ENCODE measurements at places on chromosomes 7 and 10.

DNA sequence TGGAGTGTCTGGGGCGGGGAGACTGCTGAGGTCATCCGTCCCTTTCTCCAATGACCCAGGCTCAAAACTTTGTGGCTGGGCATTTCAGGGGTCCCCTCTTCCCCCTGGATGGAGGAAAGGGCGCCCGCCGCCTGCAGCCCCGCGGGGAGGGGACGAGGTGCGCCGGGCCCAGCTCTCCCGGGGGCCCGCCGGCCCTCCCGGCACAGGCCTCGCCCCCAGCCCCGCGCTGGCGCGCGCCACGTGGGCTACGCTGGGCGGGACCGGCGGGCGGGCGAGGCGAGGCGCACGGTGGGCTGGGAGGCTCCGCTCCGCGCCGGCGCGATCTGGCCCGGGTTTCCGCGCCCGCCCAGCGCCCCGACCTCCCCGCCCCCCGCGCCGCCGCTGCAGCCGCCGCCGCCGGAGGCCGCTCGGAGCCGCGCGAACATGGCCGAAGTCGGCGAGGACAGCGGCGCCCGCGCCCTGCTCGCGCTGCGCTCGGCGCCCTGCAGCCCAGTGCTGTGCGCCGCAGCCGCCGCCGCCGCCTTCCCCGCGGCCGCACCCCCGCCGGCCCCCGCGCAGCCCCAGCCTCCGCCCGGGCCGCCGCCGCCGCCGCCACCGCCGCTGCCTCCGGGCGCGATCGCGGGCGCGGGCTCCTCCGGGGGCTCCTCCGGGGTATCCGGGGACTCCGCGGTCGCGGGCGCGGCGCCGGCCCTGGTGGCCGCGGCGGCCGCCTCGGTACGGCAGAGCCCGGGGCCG is at the start of gene FOXK1:
FOXK1 (plus strand) TSS at position 410 of the 735 bp plus-strand sequence; CDS start at position 424, 14 bp downstream.
- peak; percentile 67 for DNase-seq

- no peak for DNase-seq
Observed at GRCh38 chr10:47198221-47198620, 101.8 kb upstream of the GDF10 start.

- no peak for DNase-seq
Observed at GRCh38 chr10:77077316-77077945, 560.2 kb downstream of the KCNMA1 start.

DNA sequence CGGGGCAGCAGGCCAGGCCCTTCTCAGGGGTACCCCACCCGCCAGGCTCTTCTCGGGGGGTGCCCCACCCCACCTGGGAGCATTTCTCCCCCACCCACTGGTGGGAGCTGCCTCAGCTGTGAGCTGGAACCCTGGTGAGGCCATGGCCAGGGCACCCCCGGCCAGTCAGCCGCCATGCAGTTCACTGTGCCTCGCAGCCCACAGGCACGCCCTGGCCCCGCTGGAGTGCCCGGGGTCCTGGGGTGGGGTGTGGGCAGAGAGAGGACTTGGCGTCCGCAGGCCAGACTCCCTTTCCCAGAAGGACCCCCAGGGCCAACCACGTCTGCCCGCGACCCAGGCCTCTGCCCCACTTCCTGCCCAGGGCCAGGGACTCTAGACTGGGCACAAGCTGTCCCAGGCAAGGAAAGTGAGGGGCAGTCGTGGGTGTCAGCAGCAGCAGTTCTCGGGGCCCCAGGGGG is 13.1 kb downstream of the DPYSL4 start:
- no peak for DNase-seq

- DNase-seq: no peak
Observed at GRCh38 chr7:31192986-31193385, 140.9 kb downstream of the ADCYAP1R1 start.

DNA sequence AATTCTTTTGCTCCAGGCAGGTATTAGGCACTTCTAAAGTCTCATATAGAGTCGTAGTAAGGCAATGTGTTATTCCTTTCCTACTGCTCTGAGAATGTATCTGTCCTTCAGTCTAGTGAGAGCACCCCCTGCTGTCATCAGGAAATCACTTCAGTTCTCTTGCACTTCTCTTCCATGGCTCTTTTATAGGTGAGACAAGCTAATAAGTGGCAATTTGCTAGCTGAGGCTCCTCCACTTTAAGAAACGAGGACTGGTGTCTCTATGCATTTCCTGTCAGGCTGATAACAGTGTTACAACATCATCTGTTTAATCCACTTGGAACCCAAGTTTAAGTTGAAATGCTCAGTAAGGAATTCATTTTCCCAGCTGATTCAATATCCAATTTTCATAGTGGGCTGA is 350.6 kb downstream of the TFEC start:
- no peak for DNase-seq

GRCh38 chr7:117009705-117010361 is 56.5 kb downstream of the ST7 start:
- no peak for DNase-seq

DNA sequence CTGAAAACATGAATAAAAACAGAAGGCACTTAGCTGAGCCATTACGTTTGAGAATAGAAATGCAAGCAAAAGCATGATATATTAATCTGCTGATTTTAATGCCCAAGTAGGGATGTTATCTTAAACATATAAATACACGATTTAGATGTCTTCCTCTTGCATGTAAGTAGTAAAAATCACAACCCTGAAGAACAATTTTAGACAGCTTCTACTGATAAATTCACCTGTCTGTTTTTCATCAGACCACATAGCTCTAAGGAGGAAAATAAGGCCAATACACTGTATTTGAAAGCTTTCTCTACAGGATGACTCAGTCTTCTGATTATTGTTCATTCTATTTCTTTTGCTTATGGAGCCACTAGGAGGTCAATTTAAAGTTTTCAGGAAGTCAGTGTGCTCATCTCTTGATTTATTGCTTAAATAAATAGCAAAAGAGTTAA is 210.9 kb upstream of the CHRM2 start:
- no peak for DNase-seq

DNA sequence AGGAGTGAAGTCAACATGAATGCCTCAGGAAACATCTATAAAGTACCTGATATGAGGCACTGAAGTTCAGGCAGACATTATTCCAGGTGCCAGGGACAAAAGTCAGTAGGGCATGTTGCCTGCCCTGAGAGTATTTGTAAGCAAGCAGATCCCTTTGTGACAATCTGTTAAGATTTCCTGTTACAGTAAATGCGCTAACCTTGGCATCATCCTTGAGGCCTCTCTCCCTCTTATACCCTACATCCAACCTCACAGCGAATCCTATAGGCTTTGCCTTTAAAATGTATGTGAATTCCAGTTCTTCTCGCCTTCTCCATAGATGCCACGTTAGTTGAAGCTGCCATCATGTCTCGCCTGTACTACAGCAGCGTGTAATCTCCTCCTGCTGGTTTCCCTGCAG is 165.3 kb downstream of the DNAH11 start:
- no peak for DNase-seq

GRCh38 chr7:30327813-30328212 is 43.4 kb downstream of the ZNRF2 start:
- no peak for DNase-seq

DNA sequence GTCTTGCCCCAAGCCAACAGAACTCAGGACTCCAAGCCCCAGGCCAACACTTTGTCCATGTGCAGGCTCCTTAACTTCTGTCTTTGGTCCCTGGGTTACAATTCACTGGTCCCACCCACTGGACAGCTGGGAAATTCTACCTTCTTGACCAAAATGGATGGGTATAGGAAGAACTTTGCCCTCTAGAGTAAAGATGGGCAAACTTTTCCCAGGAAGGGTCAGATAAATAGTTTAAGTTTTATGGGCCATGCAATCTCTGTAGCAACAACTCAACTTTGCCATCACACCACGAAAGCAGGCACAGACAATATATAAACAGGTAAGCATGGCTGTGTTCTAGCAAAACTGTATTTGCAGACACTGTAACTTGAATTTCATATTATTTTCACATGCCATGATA is 147.1 kb downstream of the PLXNA4 start:
- DNase-seq: no peak

GRCh38 chr7:140316165-140316661 is 82.1 kb downstream of the SLC37A3 start:
- DNase-seq: no peak

DNA sequence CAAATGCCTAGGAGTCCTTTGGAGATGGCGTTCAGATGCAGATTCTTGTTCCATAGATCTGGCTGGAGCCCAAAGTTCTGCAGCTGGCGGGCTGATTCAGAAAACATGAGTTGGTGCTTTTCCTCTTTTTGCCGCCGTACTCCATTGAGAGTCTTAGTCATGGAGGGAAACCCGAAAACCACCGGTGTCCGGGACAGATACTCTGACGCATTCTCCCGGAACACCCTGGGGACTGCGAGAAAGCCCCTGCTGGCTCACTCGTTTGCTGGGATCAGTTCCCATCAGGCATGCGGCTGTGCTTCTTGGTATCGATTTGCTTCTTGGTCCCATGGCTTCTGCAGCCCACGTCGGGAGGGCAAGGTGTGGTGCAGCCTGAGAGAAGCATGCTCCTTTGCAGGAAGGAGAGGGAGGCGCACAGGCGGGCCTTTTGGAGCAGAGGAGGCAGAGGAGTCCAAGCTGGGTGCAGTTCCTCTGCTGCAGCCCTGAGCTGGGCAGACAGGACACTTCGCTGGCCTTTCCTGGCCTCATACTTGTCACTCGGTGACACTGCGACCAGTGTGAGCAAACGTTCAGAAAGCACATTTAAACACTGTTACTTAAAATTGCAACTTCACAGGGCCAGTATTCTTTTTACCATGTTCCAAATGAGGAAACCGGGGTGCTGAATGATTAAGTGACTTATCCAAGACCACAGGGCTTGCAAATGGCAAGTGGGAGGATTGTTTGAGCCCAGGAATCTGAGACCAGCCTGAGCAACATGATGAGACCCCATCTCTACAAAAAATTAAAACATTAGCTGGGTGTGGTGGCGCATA is 30.6 kb upstream of the PFKFB3 start:
- no peak for DNase-seq

GRCh38 chr10:132926777-132927650 is 15.4 kb downstream of the CFAP46 start:
- DNase-seq: no peak

DNA sequence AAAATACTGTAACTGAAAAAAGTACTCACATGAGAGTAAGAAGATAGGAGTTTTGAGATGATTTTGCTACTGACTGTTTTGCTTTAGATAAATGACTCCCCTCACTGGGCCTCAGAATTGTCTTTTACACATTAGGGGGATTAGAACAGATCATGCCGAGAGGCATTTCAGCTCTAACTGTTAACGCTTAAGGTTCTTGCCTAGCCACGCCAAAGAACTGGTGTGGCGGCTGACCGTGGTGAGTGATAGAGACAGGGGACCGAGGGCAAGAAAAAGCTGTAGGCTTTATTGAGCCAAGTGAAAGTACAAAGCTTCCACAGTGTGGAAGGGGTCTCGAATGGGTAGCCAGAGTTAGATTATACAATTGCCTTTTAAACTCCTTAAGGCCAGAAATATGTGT is 368.5 kb upstream of the MYO3A start:
- no peak for DNase-seq

GRCh38 chr7:73699370-73700068 is 16.1 kb downstream of the BUD23 start:
- DNase-seq: no peak

- DNase-seq: no peak
Observed at GRCh38 chr7:129037585-129037984, 17.3 kb downstream of the TNPO3 start.

- DNase-seq: no peak
Observed at GRCh38 chr7:155868955-155869783, 56.9 kb upstream of the SHH start.
